ENCODE measurements at places on chromosomes 11 and 22. TPM values are rescaled to one million over a fixed set of nuclear protein-coding genes. Genes with fewer than 3 reads are reported as not detected.

FOLH1 gene
- not detected for total RNA-seq

ARHGAP42 gene
- total RNA-seq = not detected

OR6T1 gene
- total RNA-seq = not detected

TCN2 gene
- total RNA-seq = 1.9 TPM

CARNS1 gene
- total RNA-seq = 0.76 TPM

KCNQ1 gene
- 14.8 TPM for total RNA-seq

DNA sequence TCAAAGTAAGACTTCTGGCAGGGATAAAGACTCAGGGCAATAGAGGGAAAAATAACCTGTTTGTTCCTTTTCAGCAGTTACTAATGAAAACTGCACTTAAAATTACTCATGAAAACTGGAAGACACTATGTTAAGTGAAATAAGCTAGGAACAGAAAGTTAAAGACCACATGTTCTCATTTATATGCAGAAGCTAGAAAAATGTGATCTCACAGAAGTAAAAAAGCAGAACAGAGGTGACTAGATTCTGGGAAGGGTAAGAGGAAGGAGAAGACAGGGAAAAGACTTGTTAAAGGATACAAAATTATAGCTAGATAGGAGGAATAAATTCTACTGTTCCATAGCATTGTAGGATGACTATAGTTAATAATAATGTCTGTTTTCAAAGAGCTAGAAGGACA is 22.2 kb downstream of the HPS5 start:
- no peaks in the 10 kb centered on the region for H3K27me3 ChIP-seq
- H3K27ac ChIP-seq = no peak overlapping the region
- peaks cover 14% of the 10 kb centered on the region for H3K4me1 ChIP-seq
- DNase-seq = no peak

DNA sequence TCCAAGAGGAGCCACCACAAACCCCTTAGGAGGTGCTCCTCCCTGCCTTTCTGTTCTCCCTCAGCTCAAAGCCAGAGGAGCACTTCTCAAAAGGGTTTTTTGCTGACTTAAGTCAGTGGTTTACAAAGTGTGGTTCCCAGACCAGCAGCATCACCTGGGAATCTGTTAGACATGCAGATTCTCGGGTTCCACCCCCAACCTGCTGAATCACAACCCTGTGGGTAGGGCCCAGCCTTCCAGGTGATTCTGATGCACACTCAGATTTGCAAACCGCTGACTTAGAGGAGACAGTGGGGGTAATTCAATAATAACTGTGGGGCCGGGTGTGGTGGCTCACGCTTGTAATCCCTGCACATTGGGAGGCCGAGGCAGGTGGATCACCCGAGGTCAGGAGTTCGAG is 22.8 kb downstream of the CREB3L1 start:
- no peak for DNase-seq
- H3K4me1 ChIP-seq = peaks cover 23% of the 10 kb centered on the region
- H3K36me3 ChIP-seq = no peaks in the 10 kb centered on the region
- no peak overlapping the region for H3K27ac ChIP-seq

DNA sequence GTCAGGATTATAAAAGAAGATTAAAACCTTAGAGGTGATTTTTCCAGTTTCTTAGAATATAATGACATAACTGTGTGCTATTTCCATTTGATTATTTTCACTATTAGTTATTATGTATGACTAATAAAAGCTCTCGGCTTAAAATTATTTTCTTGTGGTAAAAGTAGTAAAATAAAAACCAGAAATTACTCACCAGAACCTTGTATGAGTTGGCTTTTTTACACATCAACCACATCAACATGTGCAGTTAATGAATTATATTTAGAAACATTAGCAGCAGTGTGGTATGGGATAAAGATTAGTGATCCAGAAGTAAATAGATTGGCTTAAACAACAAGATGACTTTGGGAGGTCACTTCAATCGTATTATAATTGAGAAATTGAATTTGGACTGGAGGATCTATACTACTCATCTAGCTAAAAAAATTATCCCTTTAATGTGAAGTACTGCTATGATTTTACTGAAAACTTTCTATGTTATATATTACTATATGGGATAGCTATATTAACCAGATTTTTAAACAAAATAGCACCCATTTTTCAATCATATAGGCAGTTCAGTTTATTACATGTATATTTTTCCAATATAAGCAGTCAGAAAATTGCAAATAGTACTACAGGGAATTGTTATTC is 2.8 kb upstream of the BCO2 start:
- peaks cover 10% of the 10 kb centered on the region for H3K4me1 ChIP-seq
- H3K27me3 ChIP-seq = peaks cover 13% of the 10 kb centered on the region
- no peak for DNase-seq
- no peak overlapping the region for H3K27ac ChIP-seq
- no peak overlapping the region for H3K4me3 ChIP-seq

DNA sequence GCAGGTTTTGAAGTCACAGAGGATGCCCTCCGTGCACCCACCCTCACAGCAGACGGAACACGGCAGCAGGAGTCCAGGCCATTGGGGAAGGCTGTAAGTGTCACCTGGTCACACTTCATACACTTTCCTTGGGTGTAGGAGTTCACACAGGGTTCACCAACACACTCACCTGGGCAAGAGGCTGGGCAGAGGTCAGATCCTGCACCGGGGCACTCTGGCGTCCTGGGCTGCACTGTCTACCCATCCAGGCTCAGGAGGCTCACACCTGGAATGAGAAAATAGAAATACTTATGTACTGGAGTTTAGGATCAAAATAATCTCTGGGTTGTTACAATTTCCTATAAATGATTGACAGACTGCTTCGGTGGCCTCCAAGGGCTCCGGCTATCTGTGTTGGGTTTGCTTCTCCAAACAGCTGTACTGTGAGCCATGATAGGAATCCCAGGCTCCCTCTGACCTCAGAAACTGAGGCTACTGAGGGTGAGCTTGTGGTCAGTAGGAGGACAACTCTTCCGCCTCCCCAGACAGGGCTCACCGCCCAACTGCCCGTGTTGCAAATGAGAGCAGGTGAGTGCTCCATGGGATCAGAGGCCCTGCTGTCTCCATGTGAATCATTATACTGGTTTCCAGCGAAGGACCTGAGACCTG is 20.1 kb upstream of the CARS1 start:
- DNase-seq = no peak
- no peaks in the 10 kb centered on the region for H3K4me1 ChIP-seq
- no peaks in the 10 kb centered on the region for H3K36me3 ChIP-seq

- no peaks in the 10 kb centered on the region for H3K4me1 ChIP-seq
- no peaks in the 10 kb centered on the region for H3K27me3 ChIP-seq
- H3K4me3 ChIP-seq = no peak overlapping the region
- H3K27ac ChIP-seq = no peak overlapping the region
- DNase-seq = no peak
Observed at GRCh38 chr11:9525116-9525515, 48.4 kb upstream of the WEE1 start.

DNA sequence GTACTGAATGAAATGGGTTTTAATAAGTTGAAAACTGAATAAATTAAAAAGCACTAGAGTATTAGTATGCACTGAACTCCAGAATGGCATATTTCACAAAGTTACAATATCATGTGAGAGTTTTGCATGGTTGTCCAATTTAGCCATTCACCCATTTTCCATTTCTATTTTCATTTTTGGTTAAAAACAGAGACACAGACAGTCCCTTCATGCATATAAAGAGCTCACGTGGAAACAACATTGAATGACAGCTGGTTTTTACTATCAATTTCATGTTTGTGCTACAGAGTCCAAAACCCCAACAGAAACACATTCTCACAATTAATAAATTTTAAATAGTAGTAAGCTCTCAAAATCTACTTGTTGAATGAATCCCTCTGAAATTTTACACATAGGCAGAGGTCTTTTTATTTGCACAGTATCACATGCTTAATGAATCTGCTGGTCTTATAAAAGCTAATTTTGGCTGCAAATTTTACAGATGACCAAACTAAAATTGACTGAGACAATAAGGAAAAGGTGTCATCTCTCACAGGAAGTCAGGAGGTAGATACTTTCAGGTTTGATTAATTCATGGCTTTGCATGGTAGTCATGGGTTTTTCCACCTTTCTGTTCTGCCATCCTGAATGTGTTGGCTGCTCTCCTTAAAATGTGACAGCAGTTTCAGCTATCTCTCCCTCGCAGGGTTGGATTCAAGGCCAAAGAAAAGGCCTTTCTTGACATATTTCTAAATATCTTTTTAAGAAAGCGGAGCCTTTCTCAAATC is 20.6 kb upstream of the DDI1 start:
- H3K4me3 ChIP-seq = no peak overlapping the region
- H3K27me3 ChIP-seq = no peaks in the 10 kb centered on the region
- H3K27ac ChIP-seq = no peak overlapping the region
- DNase-seq = no peak

DNA sequence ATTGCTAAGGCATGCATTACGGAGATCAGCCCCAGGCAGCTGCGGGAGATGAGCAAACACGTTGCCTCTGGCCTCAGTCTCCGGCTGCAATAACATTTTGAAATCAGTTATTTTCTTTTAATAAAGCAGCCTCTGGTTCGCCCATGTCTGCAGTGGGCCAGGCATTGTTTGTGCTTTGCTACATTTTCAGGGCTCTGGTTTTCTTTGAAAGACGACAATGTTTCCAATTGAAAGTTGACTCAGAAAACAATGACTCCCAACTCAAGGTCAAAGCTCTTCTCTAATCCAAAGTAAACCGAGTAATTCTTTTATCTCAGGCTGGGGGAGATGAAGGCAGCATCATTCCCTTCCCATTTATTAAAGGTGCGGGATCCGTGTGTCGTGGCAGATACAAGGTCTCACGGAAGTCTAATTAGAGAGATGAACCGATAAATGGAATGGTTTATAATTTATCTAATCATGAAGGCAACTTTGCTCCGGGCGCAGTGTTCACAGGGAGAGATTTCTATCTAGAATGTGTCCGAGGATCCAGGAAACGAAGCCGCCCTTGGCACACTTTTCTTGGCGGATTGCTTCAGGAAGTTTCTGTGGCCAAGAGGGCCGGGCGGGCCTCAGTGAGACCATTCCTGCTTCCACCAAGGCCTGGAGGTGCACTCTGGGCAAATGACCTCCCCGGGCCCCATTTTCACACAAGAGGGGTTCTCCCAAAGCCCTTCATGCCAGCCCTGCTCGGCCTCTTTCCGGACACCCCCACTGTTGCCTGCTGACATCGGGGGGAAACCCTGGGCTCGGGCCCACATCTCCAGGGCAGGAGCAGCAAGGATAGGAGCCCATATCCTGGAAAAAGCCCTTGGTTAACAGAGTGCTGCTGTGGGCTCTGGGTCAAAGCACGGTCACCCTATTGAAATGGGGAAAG is 811.4 kb downstream of the BRD1 start:
- no peaks in the 10 kb centered on the region for H3K36me3 ChIP-seq
- H3K4me3 ChIP-seq = no peak overlapping the region
- no peak overlapping the region for H3K27ac ChIP-seq
- DNase-seq = peak; percentile 2
- no peaks in the 10 kb centered on the region for H3K4me1 ChIP-seq

- H3K4me3 ChIP-seq = no peak overlapping the region
- peaks cover 21% of the 10 kb centered on the region for H3K4me1 ChIP-seq
- H3K27ac ChIP-seq = no peak overlapping the region
- H3K27me3 ChIP-seq = no peaks in the 10 kb centered on the region
Observed at GRCh38 chr22:19490628-19491230, 11.0 kb downstream of the CDC45 start.

- H3K27ac ChIP-seq = no peak overlapping the region
- no peak for DNase-seq
- no peaks in the 10 kb centered on the region for H3K27me3 ChIP-seq
- H3K4me1 ChIP-seq = no peaks in the 10 kb centered on the region
- H3K4me3 ChIP-seq = no peak overlapping the region
Observed at GRCh38 chr11:1129143-1129610, 28.6 kb upstream of the MUC5AC start.

GRCh38 chr11:35009191-35009943 is 92.9 kb downstream of the PDHX start:
- DNase-seq = no peak
- peaks cover 9% of the 10 kb centered on the region for H3K27me3 ChIP-seq
- H3K4me1 ChIP-seq = peaks cover 64% of the 10 kb centered on the region

- DNase-seq = no peak
- peaks cover 22% of the 10 kb centered on the region for H3K4me1 ChIP-seq
- H3K27ac ChIP-seq = no peak overlapping the region
- peaks cover 85% of the 10 kb centered on the region for H3K36me3 ChIP-seq
- no peak overlapping the region for H3K4me3 ChIP-seq
Observed at GRCh38 chr11:68575025-68575665, 109.2 kb upstream of the GAL start.

GRCh38 chr11:130710497-130711012 is 205.7 kb downstream of the SNX19 start:
- H3K27me3 ChIP-seq = no peaks in the 10 kb centered on the region
- H3K27ac ChIP-seq = no peak overlapping the region
- no peak overlapping the region for H3K4me3 ChIP-seq
- no peak for DNase-seq

- no peak for DNase-seq
- H3K4me1 ChIP-seq = no peaks in the 10 kb centered on the region
- no peaks in the 10 kb centered on the region for H3K36me3 ChIP-seq
Observed at GRCh38 chr11:94647926-94648325, 80.8 kb downstream of the PIWIL4 start.

- H3K27me3 ChIP-seq = no peaks in the 10 kb centered on the region
- peak; percentile 94 for DNase-seq
- peak overlapping the region; percentile 94 for H3K27ac ChIP-seq
- H3K4me1 ChIP-seq = peaks cover 96% of the 10 kb centered on the region
- H3K36me3 ChIP-seq = peaks cover 76% of the 10 kb centered on the region
- H3K4me3 ChIP-seq = peak overlapping the region; percentile 58
Observed at GRCh38 chr11:85752890-85753581, 57.9 kb downstream of the SYTL2 start.

Data from activated CD4-positive, alpha-beta memory T cell treated with anti-CD3 and anti-CD28 coated beads, Interleukin-2, amount 10 ng/mL, durations not matched to agents 7 days and 5 days (primary cell).